ENCODE measurements at places on chromosomes 7 and 10.

GRCh38 chr10:125219776-125220175 is 59.4 kb upstream of the CTBP2 start:
- no peaks in the 10 kb centered on the region for H3K36me3 ChIP-seq
- H3K27ac ChIP-seq: no peak overlapping the region
- H3K4me3 ChIP-seq: no peak overlapping the region
- no peak for DNase-seq
- no peaks in the 10 kb centered on the region for H3K27me3 ChIP-seq
- no peaks in the 10 kb centered on the region for H3K4me1 ChIP-seq

DNA sequence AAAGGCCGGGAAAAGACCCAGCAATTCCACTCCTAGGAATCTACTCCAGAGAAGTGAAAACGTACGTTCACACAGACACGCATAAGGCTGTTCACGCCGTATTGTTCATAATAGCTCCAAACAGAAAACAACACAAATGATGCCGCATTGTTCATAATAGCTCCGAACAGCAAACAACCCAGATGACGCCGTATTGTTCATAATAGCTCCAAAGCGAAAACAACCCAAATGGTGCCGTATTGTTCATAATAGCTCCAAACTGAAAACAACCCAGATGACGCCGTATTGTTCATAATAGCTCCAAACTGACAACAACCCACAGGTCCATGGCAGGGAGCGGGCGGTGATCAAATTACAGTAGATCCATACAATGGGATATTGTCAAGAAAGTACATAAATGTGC is 85.2 kb upstream of the DNAAF5 start:
- H3K27ac ChIP-seq: no peak overlapping the region
- no peaks in the 10 kb centered on the region for H3K27me3 ChIP-seq
- no peaks in the 10 kb centered on the region for H3K36me3 ChIP-seq
- no peak for DNase-seq
- peaks cover 8% of the 10 kb centered on the region for H3K4me1 ChIP-seq

GRCh38 chr10:126090911-126091728 is 194.8 kb downstream of the FANK1 start:
- DNase-seq: no peak
- no peaks in the 10 kb centered on the region for H3K4me1 ChIP-seq
- no peaks in the 10 kb centered on the region for H3K36me3 ChIP-seq
- H3K4me3 ChIP-seq: no peak overlapping the region

GRCh38 chr7:142914121-142914520 is 19.4 kb downstream of the TRPV5 start:
- no peak for DNase-seq
- peaks cover 9% of the 10 kb centered on the region for H3K27me3 ChIP-seq
- no peak overlapping the region for H3K4me3 ChIP-seq
- H3K27ac ChIP-seq: no peak overlapping the region

DNA sequence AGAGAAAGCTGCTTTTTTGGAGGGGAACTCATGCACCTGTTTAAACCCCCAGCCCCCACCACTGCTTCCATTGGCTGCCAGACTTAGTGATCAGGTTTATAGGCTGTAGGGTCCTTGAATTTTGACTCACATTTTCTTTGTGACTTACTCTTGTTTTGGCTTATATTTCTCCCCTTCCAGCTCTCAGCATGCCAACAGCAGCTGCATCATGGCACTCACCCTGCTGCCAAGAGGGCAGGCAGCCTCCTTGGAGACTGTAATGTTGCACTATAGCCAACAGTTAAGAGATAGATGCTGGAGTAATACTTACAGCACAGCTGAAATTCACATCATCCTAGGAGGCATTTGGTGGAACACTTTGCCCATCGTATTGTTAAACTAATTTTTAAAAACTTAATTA is 98.0 kb upstream of the GLCCI1 start:
- H3K4me1 ChIP-seq: no peaks in the 10 kb centered on the region
- DNase-seq: no peak
- H3K4me3 ChIP-seq: no peak overlapping the region
- H3K36me3 ChIP-seq: no peaks in the 10 kb centered on the region
- H3K27me3 ChIP-seq: no peaks in the 10 kb centered on the region
- no peak overlapping the region for H3K27ac ChIP-seq

- H3K36me3 ChIP-seq: no peaks in the 10 kb centered on the region
- no peaks in the 10 kb centered on the region for H3K27me3 ChIP-seq
- H3K27ac ChIP-seq: no peak overlapping the region
- H3K4me3 ChIP-seq: no peak overlapping the region
- no peaks in the 10 kb centered on the region for H3K4me1 ChIP-seq
- no peak for DNase-seq
Measured at GRCh38 chr7:31890766-31891165, 179.4 kb downstream of the PDE1C start.

- no peak overlapping the region for H3K27ac ChIP-seq
- H3K4me3 ChIP-seq: no peak overlapping the region
- H3K4me1 ChIP-seq: no peaks in the 10 kb centered on the region
Measured at GRCh38 chr7:133742709-133743538, 384.2 kb upstream of the LRGUK start.

DNA sequence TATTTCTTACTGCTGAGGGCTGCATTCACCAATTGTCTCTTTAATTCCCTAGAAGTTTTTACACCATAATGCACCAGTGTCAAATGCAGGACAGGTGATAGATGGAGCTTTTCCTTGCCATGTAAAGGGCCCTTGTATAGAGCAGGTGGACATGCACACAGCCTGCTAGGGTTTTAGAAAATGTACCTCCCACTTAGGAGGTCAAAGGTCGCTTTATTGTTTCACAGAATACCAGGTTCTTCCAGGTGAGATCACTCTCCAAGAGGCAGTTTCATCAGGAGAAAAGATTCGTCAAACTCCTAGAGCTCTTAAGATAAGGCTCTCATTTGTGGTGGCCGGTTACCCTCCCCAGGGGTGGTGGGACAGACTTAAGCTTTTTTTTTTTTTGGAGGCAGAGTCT is 215.8 kb downstream of the PHTF2 start:
- no peak overlapping the region for H3K27ac ChIP-seq
- H3K27me3 ChIP-seq: peaks cover 12% of the 10 kb centered on the region
- no peak overlapping the region for H3K4me3 ChIP-seq
- no peak for DNase-seq
- H3K36me3 ChIP-seq: no peaks in the 10 kb centered on the region

GRCh38 chr7:41520445-41520844 is 182.4 kb downstream of the INHBA start:
- H3K4me3 ChIP-seq: no peak overlapping the region
- H3K4me1 ChIP-seq: no peaks in the 10 kb centered on the region
- no peaks in the 10 kb centered on the region for H3K36me3 ChIP-seq
- no peak overlapping the region for H3K27ac ChIP-seq
- no peak for DNase-seq

- DNase-seq: no peak
- H3K27me3 ChIP-seq: peaks cover 3% of the 10 kb centered on the region
- no peaks in the 10 kb centered on the region for H3K4me1 ChIP-seq
- no peaks in the 10 kb centered on the region for H3K36me3 ChIP-seq
- H3K27ac ChIP-seq: no peak overlapping the region
Measured at GRCh38 chr7:29825775-29826529, 19.6 kb downstream of the WIPF3 start.

Data from CD4-positive, alpha-beta T cell (primary cell).